ENCODE measurements at places on chromosomes 16 and 17.

GRCh38 chr17:64736804-64737492 lies 74.8 kb upstream of the SMURF2 start:
- no peak for DNase-seq

DNA sequence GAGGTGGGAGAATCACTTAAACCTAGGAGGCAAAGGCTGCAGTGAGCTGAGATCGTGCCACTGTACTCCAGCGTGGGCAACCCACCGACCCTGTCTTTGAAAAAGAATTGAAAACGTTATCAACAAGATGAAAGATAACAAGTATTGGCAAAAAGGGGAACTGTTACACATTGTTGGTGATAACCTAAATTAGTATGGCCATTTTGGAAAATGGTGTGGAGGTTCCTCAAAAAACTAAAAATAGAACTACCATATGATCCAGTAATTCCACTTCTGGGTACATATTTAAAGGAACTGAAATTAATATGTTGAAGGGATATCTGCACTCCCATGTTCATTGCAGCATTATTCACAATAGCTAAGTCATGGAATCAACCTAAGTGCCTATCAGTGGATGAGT lies 61.0 kb downstream of the ABHD15 start:
- no peak for DNase-seq

DNA sequence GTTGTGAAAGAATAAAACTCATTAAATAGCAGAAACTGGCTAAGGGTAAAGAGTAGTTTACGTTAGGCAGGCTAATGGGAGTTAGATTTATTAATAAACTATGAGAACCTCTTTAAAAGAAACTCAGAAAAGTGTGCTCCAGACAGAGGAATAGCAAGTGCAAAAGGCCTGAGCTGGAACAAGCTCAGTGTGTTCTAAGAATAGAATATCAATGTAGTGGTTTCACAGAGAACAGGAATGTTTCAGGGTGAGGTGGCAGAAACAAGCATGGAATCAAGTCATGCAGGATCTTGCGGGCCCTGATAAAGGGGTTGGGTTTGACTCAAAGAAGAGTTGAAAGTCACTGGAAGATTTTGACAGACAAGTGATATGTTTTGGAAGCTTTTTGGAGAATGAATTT lies 164.0 kb upstream of the HS3ST3A1 start:
- no peak for DNase-seq

GRCh38 chr16:82864332-82865040 lies 237.7 kb downstream of the CDH13 start:
- DNase-seq, result no peak

DNA sequence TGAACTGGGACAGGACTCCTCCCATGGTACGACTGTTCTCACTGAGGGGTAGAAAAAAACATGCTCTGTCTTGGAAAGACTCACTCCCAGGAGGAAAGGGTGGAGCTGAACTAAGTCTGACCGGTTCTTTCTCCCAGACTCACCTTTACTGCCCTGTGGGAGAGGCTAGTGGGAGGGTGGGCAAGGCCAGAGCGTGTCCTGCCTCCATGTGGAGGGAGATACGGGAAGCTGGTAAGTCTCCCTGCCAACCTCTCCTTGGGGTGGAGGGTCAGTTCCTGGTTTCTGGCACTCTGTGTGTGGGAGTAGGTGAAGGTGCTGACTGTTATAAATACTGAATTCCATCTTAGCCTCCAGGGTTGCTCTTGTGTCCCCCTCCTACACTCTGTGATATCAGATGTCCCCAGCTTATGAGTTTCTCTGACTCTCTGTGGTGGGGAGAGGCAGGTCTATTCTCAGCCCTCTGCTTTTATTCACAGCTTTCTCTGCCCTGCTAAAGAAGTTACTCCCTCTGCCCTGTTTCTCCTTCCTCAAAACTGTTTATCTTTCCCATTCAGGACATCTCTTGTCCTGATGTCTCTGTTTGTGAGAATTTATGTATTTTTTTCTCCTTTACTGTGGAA lies 26.9 kb upstream of the FAM20A start:
- no peak for DNase-seq

GRCh38 chr17:81707725-81708646 lies 4.1 kb upstream of the SLC25A10 start:
- no peak for DNase-seq

DNA sequence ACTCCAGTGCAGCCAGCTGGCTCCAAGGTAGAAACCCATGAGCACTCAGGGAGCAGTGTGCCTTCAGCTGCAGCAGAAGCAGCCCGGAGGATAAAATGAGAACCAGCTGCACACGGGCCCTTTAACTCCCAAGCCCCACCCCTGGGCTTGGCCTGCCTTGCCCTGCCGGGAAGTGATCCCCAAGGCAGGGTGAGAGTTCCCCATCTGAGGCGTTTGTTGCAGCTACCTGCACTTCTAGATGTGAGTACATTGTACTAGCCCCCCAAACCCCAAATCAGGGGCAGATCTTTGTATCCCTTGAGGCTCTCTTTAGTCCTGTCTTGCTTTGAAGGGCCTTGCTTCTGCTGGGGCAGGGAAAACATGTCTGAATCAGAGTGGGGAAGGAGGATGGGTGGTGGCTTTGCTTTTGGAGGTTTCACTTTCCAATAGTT lies at the start of gene MVP:
TSS of gene MVP (plus strand) at position 192 of the 431 bp plus-strand sequence. CDS start 10,088 bp downstream, outside the sequence.
- no peak for DNase-seq

- DNase-seq, result no peak
Observed at GRCh38 chr16:30668393-30668792, 10.2 kb downstream of the FBRS start.

- DNase-seq, result no peak
Observed at GRCh38 chr16:1495211-1495888, 2.2 kb downstream of the TELO2 start.

DNA sequence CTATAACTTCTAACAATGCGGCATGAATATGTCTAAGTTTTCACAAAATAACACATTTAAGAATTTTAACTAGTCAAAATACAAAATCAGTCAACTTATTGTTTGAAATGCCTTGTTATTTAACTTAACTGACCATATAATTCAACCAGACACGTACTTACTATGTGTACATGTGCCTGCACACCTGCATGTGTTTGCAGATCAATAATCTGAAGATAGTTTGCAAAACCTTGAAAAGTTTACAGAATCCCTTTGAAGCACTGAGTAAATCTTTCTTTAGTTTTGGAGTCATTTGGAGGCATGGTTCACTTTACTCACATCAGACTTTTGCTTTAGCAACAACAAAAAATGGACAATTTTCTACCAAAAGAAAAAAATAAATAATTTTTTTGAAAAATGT lies 363.8 kb downstream of the PMP22 start:
- no peak for DNase-seq

GRCh38 chr16:84822990-84823389 lies 3.2 kb downstream of the CRISPLD2 start:
- no peak for DNase-seq

DNA sequence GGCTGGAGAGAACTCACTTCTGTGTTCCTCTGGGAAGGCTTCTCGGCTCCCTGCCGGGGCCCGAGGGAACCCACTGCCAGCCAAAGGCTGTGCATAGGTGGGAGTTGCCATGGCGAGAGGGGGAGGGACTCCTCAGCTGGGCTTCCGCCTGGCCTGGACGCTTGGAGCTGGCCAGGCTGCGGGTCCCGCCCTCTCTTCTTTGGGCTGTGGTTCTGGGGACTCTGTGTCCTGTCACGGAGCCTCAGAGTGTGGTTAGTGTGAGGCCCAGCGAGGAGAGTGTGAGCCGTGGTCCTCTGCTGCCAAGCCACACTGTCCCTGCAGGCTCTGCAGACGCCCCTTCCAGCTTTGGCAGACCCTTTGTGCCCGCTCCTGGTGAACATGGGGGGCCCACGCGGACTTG lies 123.1 kb downstream of the OR1D5 start:
- no peak for DNase-seq

GRCh38 chr17:80687839-80688238 lies 143.2 kb downstream of the RPTOR start:
- DNase-seq, result no peak

GRCh38 chr17:20210614-20211013 lies 201.5 kb downstream of the SPECC1 start:
- no peak for DNase-seq

GRCh38 chr16:5062790-5063765 lies 2.7 kb downstream of the C16orf89 start:
- DNase-seq, result no peak

DNA sequence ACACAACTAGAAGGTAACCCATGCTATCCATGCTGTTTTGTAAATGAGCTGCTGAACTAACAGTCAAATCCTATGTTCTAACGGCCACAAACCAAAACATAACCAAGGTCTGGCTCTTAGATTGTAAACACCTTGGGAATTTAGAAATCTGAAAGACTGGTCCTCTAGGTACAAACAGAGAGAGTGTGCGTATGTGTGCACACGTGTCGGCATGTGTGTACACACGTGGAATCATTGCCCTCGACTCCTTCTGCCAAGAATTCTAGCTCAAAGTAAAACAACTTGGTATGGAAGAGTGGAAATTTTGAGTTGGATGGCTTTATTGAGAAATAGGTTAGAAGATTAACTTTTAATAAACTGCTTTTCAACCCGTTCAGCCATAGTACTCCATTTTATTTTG lies 18.1 kb upstream of the GHDC start:
- no peak for DNase-seq

DNA sequence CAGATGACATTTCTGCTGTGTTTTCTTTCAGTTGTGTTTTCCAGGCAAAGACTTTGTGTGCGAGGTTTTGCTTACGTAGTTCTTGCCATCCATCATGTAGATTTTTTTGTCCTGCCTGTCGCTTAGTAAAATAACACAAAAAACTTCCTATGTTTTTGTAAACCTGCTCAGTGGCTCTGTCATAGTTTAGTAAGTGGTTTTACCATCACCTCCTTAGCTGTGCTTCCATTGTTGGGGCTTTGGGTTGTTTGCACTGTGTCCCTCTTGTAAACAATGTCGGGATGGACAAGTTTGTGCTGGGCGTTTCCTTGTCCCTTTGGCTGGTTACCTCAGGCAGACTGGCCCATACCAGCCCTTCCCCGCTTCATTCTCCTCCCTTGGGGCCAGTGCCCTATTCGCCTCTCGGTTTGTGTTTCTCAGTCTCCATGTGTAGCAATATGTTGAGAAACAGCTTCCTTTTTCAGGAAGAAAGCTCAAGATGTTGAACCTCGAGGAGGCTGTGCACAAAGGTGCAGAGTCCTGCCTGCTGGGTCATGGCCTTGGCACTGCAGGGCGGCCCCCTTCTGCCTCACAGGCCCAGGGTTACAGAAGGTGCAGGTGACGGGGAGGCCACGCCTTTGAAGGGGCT lies 74.6 kb downstream of the KSR1 start:
- DNase-seq, result no peak

DNA sequence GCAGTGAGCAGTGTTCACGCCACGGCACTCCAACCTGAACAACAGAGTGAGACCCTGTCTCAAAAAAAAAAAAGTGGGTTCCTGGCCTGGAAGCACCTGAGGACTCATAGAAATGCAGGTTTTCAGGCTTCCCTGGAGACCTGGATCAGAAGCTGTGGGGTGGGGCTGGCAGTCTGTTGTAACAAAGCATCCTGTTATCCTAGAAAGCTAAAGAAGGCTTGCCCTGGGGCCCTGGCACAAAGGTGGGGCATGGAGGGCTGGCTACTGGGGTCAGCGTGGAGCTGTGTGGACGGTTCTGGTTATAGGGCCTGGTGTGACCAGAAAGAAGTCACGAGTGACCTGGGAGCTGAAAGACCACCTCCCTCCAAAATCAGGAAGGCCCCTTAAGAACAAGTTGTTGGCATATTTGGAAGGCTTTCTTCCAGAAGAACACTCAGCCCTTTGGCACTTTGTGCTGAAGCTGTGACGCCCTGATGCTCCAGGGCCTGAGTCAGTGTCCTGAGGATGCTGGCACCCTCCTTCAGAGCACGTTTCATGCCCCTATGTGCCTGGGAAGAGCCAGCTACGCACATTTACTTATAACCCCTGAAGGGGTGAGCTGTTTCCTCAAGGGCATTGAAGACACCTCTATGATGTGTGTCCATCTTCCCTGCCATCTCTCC lies 6.2 kb downstream of the CRISPLD2 start:
- DNase-seq, result no peak

- DNase-seq, result no peak
Observed at GRCh38 chr16:73012341-73012740, 35.6 kb downstream of the ZFHX3 start.
